ENCODE measurements at places on chromosomes 2 and 18.

DNA sequence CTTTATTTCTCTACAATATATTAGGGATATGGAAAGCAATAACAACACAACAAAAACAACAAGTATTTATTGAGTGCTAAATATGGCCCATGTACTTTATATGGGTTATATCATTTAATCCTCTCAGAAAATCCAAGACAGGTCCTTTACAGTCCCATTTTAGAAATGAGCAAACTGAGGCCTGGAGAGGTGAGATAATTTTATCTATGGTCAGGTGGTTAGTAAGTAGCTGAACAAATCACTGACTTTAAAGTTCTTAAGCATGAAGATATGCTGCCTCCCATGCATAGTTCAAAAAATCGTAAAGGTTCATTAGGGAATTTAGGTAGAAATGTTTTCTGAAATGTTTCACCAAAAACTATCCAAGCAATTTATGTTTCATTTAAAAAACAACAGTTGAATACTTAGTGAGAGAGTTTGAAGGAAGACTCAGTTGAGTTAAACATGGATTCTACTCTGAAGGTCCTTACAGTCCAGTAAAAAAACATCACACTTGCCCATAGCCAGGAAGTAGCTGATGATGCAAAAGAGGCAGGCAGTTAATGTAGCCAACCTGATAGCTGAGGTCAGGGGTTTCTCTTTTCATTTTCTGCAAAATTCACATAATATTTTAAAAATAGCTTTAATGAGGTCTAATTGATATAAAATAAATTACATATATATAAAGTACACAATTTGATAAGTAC lies 7.6 kb upstream of the NFE2L2 start:
- no peak for DNase-seq

GRCh38 chr2:227783404-227784138 lies 30.1 kb upstream of the CCL20 start:
- no peak for DNase-seq

GRCh38 chr2:19336781-19337180 lies 21.6 kb downstream of the OSR1 start:
- DNase-seq = no peak

- DNase-seq = no peak
Measured at GRCh38 chr2:191869781-191870180, 22.9 kb upstream of the CAVIN2 start.

- no peak for DNase-seq
Measured at GRCh38 chr2:11932962-11933361, 186.5 kb downstream of the LPIN1 start.

GRCh38 chr2:118250001-118250400 lies 161.7 kb downstream of the INSIG2 start:
- DNase-seq = no peak
